ENCODE measurements at places on chromosomes 2 and 18.

GRCh38 chr2:71586471-71586870, 133.1 kb downstream of the DYSF start:
- DNase-seq: no peak

- DNase-seq: no peak
These were observed 143.5 kb downstream of the ACKR3 start for GRCh38 chr2:236712961-236713673.

DNA sequence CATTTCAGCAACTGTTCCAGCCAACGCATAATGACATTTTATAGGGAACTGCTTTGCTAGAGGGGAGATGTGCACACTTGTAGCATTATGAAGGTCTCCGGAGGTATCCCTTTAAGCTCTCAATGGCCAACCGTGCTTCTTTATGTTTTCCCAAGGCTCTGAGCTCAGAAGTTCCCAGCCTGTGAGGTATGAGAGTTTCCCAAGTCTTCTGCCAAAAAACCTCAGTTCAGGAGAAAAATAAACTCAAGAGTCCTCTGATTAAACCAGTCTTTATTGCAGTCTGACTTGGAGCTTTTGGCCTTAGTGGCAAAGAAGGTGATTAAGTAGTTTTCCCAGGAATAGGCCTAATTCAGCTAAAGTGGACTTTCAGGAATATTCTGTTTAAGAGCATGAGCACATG, 35.4 kb upstream of the ZNF532 start:
- no peak for DNase-seq

- no peak for DNase-seq
These were observed 31.7 kb upstream of the ASAP2 start for GRCh38 chr2:9174771-9175437.

DNA sequence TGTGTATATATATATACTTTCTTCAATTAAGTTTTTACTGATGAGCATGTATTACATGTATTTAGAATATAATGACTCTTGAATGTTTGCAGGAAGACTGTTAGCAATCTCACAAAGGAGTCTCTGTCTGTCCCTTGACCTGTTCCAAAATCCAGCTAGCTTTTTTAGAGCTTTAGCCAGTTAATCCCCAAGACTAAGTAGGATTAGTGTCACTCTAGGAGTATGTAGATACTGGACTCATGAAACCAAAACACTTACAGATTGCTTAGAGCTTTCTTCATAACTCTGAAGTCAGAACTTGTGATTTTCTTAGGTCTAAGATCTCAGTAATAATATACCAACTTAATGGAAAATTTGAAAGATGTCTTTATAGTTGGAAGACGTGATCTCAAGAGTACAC, 2.2 kb downstream of the UBXN4 start:
- no peak for DNase-seq

DNA sequence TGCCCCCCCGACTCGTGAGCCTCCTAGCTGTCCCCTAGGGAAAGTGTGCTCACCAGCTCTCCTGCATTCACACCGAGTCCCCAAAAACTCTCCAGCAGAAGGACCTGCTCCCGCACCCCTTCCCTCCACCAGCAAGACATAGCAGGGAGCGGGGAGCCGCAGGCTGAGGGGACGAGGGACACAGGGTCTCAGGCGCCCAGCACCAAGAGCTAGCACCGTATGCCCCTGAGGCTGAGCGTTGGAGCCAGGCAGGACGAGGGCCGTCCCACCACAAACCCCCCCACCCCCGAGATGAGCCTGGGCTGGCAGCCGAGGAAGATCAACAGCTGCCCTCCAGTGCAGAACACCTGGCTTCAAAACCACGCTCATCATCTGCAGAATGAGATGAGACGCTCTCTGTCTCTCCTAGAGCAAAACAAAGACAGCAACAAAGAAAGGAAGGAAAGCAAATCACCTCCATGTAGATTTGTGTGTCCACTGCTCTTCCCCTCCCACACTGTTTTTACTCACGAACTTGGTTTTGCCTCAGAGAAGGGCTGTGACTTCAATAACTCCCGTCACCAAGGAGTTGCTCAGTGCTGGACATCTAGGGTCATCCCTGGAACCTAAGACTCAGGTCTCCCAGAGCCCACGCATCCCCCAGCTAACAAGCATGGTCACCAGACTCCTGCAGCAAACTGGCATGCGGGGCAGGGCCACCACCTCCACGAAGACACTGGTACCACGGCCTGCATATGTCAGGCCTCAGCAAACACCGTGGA, 39.7 kb upstream of the SALL3 start:
- DNase-seq: no peak

GRCh38 chr2:12918835-12919445, 202.2 kb downstream of the TRIB2 start:
- no peak for DNase-seq

- DNase-seq: no peak
These were observed 90.9 kb upstream of the CXCR4 start for GRCh38 chr2:136208682-136209420.

DNA sequence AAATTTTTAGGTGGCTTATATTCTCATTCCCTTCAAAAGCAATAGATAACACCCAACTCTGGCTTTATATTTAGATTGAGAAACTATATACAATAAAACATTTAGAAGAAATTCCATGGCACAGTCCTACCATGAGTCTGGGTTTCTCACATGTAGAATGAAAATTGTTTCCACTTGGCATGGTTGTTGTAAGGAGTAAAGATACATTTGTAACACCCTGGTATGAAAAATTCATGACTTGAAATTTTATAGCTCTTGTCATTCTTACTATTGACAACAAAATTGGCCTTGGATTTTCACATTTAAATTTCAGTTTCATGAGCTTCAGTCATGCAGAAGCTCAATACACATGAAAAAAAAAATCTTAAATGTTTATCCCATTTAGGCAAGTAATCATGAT, 92.5 kb upstream of the CBLN2 start:
- DNase-seq: no peak

GRCh38 chr2:121282800-121283385, 2.1 kb downstream of the TFCP2L1 start:
- no peak for DNase-seq

DNA sequence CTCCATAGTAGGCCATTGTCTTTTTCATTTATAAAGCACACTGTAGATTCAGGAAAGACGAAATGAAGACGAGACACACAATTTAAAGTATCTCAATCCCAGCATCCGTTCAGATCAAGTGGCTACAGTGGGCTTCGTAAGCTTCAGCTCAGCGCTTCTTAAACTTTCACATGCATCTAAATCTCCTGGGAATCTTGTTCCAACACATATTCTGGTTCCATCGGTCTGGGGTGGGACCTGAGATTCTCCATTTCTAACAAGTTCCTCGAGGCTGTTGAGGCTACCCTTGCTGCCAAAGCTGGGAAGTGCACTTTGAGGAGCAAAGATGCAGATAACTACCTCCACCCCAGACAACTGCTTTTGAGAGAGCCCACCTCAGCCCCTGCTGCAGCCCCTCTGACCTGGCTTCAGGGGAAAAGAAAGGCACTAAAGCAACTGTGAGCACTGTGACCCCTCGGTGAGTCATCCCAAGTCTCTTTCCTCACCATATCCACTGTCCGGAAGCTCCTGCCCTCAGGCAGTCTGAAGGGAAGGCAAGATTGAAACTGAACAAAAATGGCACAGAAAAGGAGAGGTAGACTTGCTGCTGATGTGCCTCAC, 201.1 kb upstream of the FBXO11 start:
- DNase-seq: no peak

DNA sequence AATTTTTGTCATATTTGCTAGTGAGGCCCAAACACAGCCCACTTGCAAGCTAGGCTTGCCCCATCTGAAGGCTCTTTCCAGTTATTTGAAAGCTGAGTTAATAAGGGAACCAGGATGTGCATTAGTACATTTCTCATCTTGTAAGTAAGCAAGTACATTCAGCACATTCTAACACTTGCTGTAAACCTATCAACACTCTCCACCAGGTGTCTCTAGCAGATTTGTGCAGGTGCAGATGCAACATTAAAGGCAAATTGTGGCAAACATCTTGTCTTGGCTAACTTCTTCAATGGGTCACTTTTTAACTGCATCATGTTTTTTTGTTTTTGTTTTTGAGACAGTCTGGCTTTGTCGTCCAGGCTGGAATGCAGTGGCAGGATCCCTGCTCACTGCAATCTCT, 25.3 kb upstream of the MFSD6 start:
- DNase-seq: peak; percentile 22

DNA sequence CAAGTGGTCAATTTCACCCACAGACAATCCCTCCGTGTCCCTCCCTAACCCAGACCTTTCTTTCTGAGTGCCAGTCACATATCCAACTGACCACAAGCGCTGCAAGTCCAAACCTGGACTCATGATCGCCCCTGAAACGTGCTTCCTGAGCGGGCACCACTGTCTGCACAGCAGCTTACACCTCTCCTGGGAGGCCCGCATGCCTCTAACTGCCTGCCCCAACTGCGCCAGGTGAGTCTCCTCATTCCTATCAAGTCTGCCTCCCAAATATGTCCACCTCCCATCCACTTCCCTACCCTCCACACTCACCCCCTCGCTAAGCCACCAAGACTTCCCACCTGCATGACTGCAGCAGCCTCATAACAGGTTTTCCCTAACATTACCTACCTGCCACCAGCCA, 33.4 kb downstream of the COL4A4 start:
- DNase-seq: no peak

DNA sequence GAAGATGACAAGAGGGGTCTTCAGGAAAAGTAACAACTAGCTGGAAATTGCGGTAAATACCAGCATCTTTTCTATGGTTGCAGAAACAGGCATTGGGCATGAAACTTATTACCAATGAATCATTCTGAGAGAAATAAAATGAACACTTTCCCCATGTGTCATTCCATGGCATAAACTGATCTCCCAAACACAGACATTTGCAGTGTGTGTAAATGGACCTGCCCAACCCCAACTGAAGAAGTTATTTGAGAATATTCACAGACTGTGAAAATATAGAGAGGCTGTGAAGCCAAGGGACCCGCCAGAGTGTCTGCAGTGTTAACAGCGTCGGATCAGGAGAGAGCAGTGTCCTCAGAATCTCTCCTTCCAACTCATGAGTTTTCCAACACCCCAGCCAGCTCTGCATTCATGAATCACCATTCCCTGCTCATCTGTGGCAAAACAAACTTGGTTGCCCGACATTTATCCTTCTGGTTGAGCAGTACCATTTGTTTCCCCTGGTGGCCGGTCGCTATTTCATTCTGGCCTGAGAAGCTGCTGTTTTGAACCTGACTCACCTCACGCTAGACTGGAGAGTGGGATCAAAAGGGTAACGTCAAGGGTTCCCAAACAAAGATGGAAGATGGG, 238.4 kb downstream of the PID1 start:
- no peak for DNase-seq

GRCh38 chr2:71812736-71813135, 334.9 kb downstream of the CYP26B1 start:
- no peak for DNase-seq

GRCh38 chr2:218257390-218257981, 3.3 kb upstream of the GPBAR1 start:
- peak; percentile 73 for DNase-seq

- no peak for DNase-seq
These were observed 369.1 kb downstream of the ZNF521 start for GRCh38 chr18:24982831-24983230.

DNA sequence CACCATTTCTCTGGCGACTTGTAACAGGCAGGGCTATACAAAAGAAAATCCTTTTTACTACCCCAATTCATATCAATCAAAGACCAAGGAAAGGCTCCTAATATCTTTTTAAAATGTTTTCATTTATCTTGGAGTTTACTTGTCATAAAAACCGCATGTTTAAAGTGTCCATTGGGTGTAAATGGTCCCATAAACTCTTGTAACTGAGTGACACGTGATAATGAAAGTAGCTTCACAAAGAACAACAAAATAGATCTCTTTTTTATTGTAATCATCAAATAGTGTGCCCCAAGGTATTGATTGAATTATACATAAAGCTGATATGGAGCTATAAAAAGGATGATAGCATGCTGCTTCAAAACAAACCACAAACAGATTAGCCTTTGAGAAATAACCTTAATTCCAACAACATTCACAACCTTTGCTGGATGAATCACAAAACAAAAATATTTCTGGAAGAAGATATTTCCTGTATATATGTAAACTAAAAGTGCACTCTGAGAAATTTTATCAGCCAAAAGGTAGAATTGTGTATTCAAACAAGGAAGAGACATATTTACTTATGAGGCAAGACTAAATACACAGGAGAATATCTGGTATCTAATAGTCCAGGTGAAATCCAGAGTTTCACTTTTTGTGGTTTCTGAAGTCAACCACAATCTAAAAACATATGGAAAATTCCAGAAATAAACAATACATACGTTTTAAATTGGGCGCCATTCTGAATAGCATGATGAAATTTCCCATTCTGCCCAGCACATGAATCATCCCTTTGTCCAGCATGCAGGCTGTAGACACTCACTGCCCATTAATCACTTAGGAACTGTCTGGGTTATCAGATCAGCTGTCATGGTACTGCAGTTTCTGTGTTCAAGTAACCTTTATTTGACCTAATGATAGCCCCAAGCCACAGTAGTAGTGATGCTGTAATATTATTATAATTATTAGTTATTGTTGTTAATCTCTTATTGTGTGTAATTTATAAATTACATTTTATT, 237.5 kb downstream of the PIK3C3 start:
- DNase-seq: no peak

DNA sequence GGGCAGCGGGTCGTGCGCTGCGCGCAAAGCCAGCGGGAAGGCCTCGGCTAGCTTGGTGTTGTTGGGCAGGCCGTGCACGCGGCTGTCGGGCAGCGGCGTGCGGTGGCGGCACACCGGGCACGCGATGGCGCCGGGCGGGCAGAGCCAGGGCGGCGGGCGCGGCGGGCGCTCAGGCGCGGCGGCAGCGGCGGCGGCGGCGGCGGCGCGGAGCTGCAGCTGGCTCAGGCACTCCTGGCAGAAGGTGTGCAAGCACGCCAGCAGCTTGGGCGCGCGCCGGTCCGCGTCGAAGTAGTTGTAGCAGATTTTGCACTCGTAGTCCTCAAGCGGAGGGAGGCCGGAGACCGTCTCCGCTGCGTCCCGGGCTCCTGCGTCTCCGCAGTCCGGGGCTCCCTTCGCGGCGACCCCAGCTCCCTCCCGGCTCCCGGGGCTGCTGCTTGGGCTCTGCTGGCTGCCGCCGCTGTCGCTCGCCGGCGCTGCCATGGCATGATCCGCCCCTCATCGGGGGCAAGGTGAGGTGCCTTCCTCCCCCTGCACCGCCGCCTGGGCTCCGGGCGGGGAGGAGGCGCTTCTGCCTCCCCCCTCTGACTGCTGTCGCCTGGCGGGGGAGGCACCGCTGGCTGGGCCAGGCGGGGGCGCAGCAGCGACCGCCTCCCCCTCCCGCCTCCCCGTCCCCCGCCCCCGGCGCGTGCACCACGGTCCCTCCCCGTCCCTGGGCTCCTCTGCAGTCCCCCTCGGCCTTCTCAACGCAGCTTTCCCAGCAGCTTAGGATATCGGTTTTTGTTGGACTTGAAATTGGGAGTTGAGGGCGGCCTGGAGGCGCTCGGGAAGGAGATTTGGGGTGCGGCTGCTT, 21.0 kb upstream of the PAX3 start:
- DNase-seq: peak; percentile 38

GRCh38 chr2:143176606-143177005, 47.4 kb downstream of the ARHGAP15 start:
- DNase-seq: no peak

DNA sequence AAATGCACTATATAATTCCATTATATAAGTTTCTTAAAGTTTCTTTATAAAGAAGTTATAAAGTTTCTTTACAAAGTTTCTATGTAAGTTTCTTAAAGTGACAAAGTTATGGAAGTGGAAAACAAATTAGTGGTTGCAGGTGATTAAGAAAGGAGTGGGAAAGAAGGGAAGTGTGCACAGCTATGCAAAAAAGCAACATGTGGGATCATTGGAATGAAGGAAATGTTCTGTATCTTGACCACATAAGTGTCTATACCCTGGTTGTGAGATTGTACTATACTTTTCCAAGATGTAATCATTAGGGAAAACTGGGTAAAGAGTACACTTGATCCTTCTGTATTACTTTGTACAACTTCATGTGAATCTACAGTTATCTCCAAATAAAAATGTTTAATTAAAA, 1541.1 kb downstream of the LRP1B start:
- no peak for DNase-seq
